T-helper 9 cell (primary cell): ENCODE measurements at places on chromosomes 1 and 21.

DNA sequence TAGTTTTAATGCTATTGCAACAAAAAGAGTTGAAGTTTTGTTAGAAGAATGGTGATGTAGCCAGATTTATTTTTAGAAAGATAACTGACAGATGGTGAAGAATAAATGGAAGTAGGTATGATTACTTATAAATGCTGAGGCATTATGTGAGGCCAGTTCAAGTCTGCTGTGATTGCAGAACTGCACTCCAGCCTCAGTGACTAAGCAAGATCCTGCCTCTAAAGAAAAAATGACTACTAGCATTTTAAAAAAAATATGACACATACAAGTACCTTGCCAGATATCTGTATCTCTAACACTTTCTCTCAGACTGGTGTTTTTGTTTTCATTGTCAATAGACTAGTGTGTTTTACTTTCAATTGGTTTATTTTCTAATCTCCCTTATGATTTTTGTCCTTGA, 1242.4 kb upstream of the ADGRL4 start:
- no peak for DNase-seq

- no peak for DNase-seq
Measured at GRCh38 chr1:171670739-171671138, 18.3 kb upstream of the MYOC start.

DNA sequence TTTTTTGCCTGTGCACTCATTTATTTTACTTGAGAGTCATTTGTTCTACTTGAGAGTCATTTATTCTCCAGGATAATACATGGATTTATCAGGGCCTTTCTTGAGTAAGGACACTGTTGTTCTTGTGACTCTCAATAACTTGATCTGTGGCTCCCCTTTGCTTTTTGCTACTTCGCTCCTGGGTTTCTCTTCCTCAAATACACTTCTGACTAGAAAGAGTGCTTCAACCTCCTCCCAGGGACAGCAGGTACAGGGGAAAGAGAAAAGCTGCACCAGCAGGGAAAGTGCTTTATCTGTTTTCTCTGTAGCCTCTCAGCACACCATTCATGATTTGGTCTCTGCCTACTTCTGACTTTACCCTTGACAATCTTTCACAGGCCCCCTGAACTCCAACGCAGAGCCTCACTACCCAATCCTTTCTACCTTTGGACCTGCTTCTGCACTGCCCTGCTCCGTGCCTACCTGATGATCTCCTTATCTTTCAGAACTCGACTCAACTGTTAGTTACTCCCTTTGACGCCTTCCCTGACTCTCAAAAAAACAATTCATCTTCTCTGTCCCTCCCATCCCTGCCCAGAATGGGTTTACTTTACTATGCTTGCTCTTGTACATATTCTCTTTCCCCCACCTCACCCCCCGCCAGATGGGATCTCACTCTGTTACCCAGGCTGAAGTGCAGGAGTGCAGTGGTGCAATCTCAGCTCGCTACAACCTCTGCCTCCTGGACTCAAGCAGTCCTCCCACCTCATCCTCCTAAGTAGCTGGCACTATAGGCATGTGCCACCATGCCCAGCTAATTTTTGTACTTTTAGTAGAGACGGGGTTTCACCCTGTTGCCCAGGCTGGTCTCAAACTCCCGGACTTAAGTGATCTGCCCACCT, 15.6 kb upstream of the PIGM start:
- no peak for DNase-seq

DNA sequence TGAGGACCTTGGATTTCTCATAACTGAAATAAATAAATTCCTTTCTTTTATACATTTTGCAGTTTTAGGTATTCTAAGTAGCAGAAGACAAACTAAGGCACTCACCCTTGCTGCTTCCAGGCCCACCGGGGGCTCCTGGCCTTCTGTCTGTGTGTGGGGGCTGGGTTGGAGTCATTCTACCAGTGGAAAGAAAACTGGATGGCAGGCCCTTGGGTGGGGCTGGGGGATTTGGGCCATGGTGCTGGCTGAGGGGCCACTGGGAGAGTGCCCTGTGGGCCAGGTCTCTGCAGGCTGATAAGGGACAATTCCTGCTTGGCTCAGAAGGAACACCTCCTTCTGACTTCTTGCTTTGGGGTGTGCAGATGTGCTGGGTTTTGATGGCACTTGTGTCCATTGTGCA, 54.0 kb upstream of the CSF3R start:
- no peak for DNase-seq

DNA sequence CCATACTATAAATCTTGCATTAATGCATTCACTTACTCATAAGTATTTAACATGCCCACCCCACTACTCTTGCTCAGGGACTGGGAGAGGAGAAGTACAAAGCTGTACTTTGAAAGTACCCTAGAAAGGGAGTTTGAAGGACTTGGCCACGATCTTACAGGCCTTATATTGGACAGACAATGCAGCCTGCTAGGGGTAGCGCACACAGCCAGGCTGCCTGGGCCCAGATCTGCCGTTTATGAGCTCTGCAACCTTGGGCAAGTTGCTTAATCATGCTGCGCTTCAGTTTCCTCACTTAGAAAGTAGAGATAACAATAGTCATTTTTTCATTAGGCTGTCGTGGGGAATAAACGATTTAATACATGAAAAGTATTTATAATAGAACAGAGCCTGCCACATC, 110.1 kb downstream of the CDC7 start:
- no peak for DNase-seq

DNA sequence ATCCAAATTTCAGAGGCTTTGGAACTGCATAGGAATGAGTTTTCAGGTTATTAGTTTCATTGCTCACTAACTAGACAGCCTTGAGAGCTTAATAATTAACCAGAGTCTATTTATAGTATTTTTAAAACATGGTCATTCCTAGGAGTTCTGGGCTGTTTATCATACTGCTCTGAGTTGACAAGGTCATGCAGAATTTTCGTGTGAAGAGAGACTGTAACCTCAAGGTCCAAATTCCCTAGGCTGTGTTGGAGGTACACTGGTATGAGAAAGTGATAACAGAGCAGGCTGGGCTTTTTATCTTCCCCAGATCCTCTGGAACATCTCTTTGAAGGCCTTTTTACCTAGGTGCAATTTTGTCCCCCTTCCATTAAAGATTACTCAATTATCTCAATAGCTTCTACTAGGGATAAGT, 736.3 kb downstream of the LTN1 start:
- no peak for DNase-seq

GRCh38 chr1:11848373-11848700, 754 bp upstream of the NPPA start:
- DNase-seq: no peak

DNA sequence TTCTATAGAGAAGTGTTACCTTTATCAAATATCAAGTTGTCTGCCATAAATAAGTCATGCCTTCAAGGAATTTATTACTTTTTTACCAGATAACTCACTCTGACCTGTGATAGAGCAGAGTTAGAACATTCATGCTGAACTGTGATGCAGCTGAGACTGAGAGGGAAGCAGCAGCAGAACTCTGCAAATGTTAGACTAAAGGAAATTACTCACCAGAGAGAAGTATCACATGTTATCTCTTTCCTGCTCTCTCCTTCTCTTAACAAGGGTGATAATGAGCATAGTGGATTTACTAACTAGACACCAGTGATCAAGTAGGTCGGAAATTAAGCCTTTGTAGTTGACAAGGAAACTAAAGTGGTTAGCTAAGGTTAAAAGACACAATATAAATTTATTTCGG, 181.6 kb downstream of the RASAL2 start:
- no peak for DNase-seq

GRCh38 chr1:50970509-50970887, 453 bp downstream of the CDKN2C start:
- DNase-seq: no peak

DNA sequence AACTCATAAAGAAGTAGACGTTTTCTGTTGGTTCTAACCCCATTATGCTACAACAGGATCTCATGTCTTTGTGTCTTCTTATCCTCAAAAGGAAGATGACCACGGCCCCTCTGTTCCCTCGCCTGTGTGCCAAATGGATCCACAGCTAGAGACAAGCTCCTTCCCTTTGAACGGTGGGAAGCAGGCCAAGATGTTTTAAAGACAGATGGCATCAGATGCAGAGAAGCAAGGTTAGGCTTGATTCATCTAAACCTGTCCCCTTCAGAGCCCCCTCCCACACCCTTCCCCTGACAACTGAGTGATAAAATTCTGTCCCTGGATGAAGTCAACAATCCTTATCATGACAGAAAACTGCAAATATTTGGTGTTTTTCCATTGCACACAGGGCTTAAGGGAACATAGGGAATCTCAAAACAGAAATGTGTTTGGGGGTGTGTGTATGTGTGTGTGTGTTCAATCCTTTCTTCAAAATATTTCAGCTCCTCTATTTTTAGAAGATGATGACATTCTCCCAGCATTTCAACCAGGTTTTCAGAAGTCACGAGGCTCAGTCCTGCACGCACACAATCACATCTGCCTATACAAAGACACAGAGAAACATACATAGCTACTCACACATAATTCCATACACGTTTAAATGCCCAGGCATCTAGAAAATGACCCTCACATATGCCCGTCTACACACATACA, 27.8 kb upstream of the FMOD start:
- DNase-seq: no peak

- DNase-seq: no peak
Measured at GRCh38 chr21:21730512-21730911, 732.3 kb downstream of the NCAM2 start.

DNA sequence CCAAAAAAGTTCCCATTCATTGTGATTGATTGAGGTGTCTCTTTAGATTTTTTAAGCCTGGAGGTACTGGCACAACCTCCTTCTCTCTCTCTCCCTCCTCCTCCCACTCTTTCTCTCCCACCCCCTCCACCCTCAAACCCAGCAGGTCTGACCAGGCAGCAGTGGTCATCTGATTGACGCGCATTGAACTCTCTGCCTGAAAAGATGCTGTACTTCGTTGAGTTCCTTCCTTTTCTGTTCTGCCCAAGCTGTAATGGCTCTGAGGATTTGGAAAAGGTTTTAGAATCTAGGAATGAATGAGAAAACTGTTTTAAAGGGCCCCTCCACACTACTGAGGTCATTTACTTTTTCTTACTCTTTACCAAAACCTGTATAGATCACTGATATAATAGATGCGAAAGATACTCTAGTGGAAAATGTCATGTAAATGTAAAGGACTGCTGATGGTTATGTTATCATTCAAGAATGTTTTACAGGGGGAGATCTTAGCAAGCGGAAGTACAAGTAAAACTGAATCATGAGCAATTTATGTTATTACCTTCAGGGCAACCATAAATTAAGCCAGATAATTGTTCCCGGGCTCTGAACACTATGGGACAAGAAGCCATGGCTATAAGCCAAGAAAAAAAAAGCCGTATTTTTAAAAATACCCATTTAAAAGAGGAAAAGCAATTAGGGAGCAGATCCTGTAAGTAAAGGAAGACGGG, 25.2 kb upstream of the DYRK1A start:
- no peak for DNase-seq

GRCh38 chr1:217562229-217562878, 68.5 kb downstream of the GPATCH2 start:
- no peak for DNase-seq

DNA sequence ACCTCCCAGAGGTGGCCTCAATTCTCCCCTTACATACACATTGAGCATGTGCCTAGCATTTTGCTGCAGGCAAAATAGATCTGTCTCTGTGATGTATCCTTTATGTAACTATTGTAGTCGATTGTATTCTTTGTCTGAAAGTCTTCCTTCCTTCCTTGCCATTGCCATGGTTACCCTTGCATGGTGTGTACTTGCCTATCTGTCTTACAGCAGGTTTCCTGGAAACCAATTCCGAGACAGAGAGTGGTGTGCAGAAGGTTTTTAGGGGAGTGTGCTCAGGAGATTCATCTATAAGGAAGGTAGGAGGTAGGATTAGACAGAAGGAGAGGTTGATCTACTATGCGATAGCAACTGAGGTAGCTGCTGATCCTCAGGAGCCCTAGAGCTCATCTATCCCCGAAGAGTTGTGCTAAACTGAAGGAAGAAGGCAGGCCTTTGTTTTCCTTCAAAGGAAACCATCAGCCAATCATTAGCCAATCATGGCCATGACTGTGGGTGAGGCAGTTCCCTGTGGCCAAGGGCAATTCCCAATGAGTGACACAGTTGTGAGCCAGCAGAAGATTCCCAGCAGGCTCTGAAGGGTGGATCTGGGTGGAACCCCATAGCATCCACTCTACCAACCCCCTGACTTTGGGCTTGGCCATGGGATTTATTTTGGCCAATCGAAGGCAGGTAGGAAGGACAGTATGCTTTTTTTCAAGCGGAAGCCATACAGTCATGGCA, 15.0 kb downstream of the CITED4 start:
- DNase-seq: no peak
